ENCODE measurements at places on chromosomes 6 and 20.

- no peak for DNase-seq
Observed at GRCh38 chr20:7984192-7984591, 35.4 kb downstream of the TMX4 start.

DNA sequence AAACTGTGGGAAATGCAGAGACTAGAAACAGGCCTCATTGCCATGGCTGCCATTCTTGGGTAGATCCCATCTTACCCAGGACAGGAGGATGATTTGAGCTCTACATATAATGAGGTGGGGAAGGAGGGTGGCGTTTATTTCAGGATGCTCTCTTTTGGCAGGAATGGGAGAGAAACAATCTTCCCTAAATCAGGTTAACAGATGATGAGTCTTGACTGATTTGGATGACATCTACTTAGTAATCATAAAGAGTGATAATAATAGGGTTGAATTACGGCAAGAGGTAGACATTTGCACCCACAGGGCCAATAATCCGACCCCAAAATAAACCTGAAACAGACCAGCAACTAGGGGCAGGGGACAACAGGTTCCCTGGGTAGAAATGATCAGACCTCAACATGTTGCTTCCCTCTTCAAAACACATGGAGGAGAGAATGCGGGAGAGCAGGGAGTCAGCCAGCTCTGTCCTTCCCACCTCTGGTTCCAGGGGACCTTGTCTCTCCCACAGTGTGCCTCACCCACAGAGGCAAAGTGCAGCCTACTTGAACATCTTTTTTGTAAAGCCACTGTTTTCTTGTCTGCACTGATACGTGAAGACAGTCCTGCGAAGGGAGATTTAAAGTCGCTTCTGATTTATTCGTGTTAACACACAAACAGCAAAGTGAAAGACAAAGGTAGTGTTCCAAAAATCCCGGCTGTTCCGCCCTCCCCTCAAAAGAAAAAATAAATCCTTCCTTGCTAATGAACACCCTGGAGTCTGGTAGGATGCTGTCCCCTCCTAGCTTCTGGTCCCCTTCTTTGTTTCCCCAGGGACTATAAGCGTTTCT is 3.9 kb downstream of the FOXQ1 start:
- no peak for DNase-seq

GRCh38 chr20:63101781-63102720 is 95.3 kb upstream of the BHLHE23 start:
- no peak for DNase-seq

DNA sequence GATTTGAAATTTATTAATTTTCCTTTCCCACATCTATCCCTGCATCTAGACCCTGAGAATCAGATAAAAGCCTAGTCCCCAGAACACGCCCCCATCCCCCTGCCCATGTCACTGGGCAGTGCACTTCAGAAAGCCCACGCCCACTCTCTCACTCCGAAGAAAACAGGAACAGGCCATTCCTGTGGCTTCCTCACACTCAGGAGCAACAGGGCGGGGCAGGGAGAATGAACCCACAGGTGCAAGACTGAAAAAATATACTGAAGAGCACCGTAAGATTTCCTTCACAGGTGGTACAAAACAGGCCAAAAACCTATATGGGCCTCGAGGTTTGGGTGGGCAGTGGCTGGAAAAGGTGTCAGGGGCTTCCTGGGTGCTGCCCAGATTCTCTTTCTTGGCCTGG is 3.4 kb downstream of the OXT start:
- no peak for DNase-seq
